ENCODE measurements at places on chromosomes 2 and 18. TPM values are rescaled to one million over a fixed set of nuclear protein-coding genes. Genes with fewer than 3 reads are reported as not detected.

Gene LYPD6B
- 9.3 TPM for total RNA-seq

DNA sequence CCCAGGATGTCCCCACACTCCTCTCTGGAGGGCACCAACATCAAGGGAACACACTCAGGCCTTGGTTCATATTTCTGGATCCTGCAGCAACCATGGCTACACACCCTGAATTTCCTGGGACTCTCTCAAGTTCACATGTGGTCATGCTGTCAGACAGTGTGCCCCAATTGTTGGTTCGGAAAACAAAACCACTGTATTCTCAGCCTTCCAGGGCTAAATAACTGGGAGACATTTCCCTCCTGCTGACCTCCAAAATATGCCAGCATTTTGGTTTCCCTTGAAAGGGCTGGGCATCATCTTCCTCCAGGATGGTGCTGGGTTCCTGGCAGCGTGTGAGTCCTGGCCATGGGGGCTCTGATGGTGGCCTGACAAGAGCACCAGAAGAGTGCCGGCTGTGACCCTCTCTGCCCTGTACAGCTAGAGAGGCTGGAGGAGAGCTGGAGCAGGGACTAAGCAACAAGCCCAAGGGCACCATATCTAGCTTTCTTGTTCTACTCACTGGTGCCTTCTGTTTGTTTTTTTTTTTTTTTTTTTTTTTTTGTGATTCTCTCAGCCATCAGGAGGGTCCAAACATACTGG, 37.5 kb upstream of the WIPF1 start:
- no peak for DNase-seq
- no peaks in the 10 kb centered on the region for H3K36me3 ChIP-seq
- no peaks in the 10 kb centered on the region for H3K4me1 ChIP-seq

- peak within 1 kb of the TSS; percentile 37 for H3K27ac ChIP-seq
- no peaks in the 10 kb centered on the region for H3K27me3 ChIP-seq
- peak within 1 kb of the TSS; percentile 52 for H3K4me3 ChIP-seq
- no peaks in the 10 kb centered on the region for H3K36me3 ChIP-seq
- peaks cover 8% of the 10 kb centered on the region for H3K4me1 ChIP-seq
Observed at GRCh38 chr2:166375736-166376487, at the start of gene SCN9A. Gene SCN9A, minus strand, starts transcription at chr2:166375944. Its CDS starts 64,188 bp downstream, at chr2:166311756.

- peaks cover 5% of the 10 kb centered on the region for H3K27me3 ChIP-seq
- H3K36me3 ChIP-seq = no peaks in the 10 kb centered on the region
- no peak for DNase-seq
- no peak overlapping the region for H3K4me3 ChIP-seq
- no peak overlapping the region for H3K27ac ChIP-seq
Observed at GRCh38 chr2:74499940-74500577, 656 bp upstream of the LBX2 start.

Gene REG1B
- 15,911 TPM for total RNA-seq

- H3K4me3 ChIP-seq = no peak overlapping the region
- no peaks in the 10 kb centered on the region for H3K36me3 ChIP-seq
- H3K27me3 ChIP-seq = no peaks in the 10 kb centered on the region
- H3K27ac ChIP-seq = no peak overlapping the region
- DNase-seq = no peak
Observed at GRCh38 chr2:27815860-27816438, 44.4 kb downstream of the MRPL33 start.

- DNase-seq = no peak
- no peaks in the 10 kb centered on the region for H3K36me3 ChIP-seq
- no peak overlapping the region for H3K4me3 ChIP-seq
- peaks cover 14% of the 10 kb centered on the region for H3K4me1 ChIP-seq
- H3K27ac ChIP-seq = peak overlapping the region; percentile 39
Observed at GRCh38 chr2:128362176-128362888, 43.7 kb upstream of the HS6ST1 start.

DNA sequence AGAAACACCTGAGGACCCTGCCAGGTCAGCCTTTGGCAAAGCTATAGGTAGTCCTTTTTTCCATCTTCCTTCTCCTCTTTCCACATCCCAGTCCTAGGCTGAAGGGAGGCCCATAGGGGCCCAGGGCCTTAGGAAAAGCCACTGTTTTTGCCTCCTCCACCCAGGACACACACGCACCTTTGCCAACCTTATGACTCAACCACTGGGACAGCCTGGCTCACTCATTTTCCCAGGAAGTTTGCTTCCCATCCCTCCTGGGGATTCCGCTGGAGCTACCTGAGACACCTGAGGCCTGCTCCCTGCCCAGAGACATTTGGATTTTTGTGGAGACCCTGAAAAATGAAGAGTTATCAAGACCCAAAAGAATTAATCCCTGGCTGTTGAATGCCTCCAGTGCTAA, 273.4 kb upstream of the SIX2 start:
- no peak overlapping the region for H3K4me3 ChIP-seq
- H3K4me1 ChIP-seq = peaks cover 14% of the 10 kb centered on the region
- no peaks in the 10 kb centered on the region for H3K27me3 ChIP-seq
- no peak overlapping the region for H3K27ac ChIP-seq
- no peaks in the 10 kb centered on the region for H3K36me3 ChIP-seq
